ENCODE measurements at places on chromosomes 12 and 14.

GRCh38 chr14:32728526-32728925 is 210.2 kb upstream of the NPAS3 start:
- H3K4me3 ChIP-seq, result no peak overlapping the region
- no peaks in the 10 kb centered on the region for H3K36me3 ChIP-seq
- H3K27ac ChIP-seq, result no peak overlapping the region
- no peaks in the 10 kb centered on the region for H3K4me1 ChIP-seq
- H3K27me3 ChIP-seq, result no peaks in the 10 kb centered on the region

DNA sequence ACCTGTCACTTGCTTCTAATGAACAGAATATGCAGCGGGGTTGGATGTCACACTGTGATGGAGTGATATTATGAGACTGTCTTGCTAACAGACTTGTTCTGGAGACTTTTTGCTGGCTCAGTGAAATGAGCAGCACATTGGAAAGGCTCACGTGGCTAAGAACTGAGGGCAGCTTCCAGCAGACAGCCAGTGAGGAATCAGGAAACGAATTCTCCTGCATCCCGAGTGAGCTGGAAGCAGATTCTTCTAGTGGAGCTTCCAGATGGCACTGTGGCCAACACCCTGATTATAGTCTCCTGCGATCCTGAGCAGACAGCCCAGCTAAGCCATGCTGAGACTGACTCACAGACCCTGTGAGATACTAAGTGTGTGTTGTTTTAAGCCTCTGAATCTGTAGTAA is 16.1 kb upstream of the TSPAN9 start:
- H3K27ac ChIP-seq, result no peak overlapping the region
- peak; percentile 55 for DNase-seq
- no peaks in the 10 kb centered on the region for H3K4me1 ChIP-seq
- H3K4me3 ChIP-seq, result no peak overlapping the region

DNA sequence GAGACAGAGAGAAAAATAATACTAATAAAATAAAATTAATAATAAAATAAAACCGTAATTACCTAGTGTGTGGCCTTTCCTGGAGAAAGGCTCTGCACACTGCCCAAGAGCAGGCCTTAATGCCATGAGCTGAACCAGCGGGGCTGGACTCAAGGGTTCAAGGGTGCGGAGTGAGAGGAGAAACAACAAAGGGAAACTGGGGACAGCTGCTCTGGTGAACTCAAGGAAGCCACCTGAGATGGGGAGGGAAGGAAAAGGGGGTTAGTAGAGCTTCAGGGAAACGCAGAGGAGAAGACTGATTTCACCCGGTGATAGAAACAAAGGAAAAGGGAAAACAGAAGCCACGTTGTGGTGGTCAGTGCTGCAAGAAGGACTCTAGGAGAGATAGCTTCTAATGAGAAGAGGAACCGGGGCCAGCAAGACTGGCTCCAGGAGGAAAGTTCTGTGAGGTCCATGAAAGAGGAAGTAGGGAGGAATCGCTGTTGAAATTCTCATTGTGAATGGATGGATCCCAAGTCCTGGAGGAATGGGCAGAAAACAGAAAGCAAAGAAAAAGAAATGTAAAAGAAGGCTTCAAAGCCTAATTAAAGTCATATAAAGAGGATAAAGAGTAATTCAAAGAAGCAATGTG is 48.3 kb upstream of the BCL2L14 start:
- no peak for DNase-seq
- peaks cover 6% of the 10 kb centered on the region for H3K27me3 ChIP-seq
- H3K27ac ChIP-seq, result no peak overlapping the region
- no peaks in the 10 kb centered on the region for H3K4me1 ChIP-seq

- H3K27me3 ChIP-seq, result no peaks in the 10 kb centered on the region
- peak overlapping the region; percentile 82 for H3K27ac ChIP-seq
- H3K4me3 ChIP-seq, result no peak overlapping the region
Observed at GRCh38 chr12:65631621-65632111, 192.6 kb upstream of the HMGA2 start.

- no peaks in the 10 kb centered on the region for H3K27me3 ChIP-seq
- no peaks in the 10 kb centered on the region for H3K4me1 ChIP-seq
- no peak overlapping the region for H3K4me3 ChIP-seq
- no peak for DNase-seq
- H3K36me3 ChIP-seq, result no peaks in the 10 kb centered on the region
Observed at GRCh38 chr14:24883576-24883975, 166.4 kb downstream of the STXBP6 start.

GRCh38 chr12:132471011-132471857 is 18.7 kb upstream of the FBRSL1 start:
- no peaks in the 10 kb centered on the region for H3K27me3 ChIP-seq
- H3K4me1 ChIP-seq, result no peaks in the 10 kb centered on the region
- no peak overlapping the region for H3K4me3 ChIP-seq
- H3K36me3 ChIP-seq, result no peaks in the 10 kb centered on the region

- no peak overlapping the region for H3K4me3 ChIP-seq
- H3K4me1 ChIP-seq, result no peaks in the 10 kb centered on the region
- no peaks in the 10 kb centered on the region for H3K36me3 ChIP-seq
Observed at GRCh38 chr12:9619411-9620179, 11.9 kb upstream of the KLRB1 start.

DNA sequence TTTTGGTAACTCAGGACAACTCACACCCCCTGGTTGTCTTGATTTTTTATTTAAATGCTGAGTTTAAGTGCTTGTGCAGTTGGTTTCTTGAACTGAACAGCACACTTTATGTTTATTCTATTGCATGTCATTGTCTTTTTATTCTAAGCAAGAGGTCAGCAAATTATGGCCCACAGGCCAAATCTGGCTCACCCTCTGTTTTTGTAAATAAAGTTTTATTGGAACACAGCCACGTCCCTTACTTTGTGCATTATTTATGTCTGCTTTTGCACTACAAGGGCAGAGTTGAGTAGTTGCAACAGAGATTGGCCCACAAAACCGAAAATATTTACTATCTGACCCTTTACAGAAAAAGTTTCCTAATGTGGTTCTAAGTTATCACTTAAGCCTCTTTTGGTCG is 52.3 kb downstream of the SUDS3 start:
- no peaks in the 10 kb centered on the region for H3K4me1 ChIP-seq
- H3K4me3 ChIP-seq, result no peak overlapping the region

DNA sequence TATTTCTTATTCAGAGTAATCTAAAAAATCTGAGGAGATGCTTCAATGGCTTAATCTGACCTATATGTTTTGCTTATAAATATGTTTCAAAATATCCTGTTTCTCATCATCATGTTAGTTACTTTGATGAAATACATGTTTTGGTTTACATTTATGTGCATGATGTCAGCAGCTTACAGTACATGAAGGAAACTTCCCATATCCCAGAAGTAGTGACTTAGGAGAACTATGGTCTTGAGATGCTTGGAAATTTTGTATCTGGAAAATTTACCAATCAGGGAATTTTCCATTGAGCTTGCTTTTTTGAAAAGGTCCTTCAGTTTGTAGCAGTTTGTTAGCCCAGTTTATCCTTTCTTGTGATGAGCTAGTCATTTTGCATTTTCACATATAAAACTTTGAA is 73.3 kb downstream of the RASSF8 start:
- no peaks in the 10 kb centered on the region for H3K36me3 ChIP-seq
- H3K4me3 ChIP-seq, result no peak overlapping the region
- peak; percentile 29 for DNase-seq
- peaks cover 4% of the 10 kb centered on the region for H3K4me1 ChIP-seq

GRCh38 chr12:7155471-7156034 is 25.4 kb downstream of the CLSTN3 start:
- H3K4me3 ChIP-seq, result no peak overlapping the region
- no peak overlapping the region for H3K27ac ChIP-seq
- DNase-seq, result no peak
- no peaks in the 10 kb centered on the region for H3K36me3 ChIP-seq

DNA sequence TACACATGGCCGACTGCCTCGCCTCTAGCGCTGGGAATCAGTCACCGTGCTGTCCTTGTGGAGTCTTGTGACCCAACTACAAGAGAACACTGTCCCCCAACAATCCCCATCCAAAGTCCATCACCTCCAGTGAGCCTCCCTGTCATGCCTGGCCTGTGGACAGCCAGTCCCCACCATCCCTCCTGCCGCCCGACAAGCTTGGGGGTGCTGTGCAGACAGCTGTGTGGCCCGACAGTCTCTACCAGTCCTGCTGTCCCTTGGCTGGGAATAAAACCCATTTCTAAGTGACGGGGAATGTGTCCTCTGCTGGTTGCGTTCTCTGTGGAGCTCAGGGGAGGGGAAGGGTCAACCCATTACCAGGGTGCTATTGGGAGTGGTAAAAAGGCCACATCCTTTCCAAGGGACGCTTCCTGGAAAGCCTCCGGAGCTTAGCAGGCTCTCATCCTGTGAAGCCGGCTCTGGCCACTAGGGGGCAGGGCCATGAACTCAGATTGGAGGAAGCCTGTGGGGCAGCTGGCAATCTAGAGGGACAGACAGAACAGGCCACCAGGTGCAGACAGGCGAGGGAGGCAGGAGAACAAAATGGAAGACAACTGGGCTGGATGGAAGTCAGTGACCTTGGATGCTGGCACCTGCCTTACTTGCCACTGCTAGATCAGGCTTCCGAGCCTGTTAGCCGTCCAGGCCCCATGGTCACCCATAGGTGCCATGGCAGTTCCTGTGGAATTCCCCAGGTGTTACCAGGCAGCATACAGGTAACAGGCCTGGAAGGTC is 12.0 kb upstream of the BLTP3B start:
- no peak overlapping the region for H3K4me3 ChIP-seq
- no peaks in the 10 kb centered on the region for H3K36me3 ChIP-seq
- no peaks in the 10 kb centered on the region for H3K4me1 ChIP-seq
- H3K27ac ChIP-seq, result no peak overlapping the region

- H3K27ac ChIP-seq, result no peak overlapping the region
- H3K36me3 ChIP-seq, result no peaks in the 10 kb centered on the region
- DNase-seq, result peak; percentile 15
- H3K4me1 ChIP-seq, result no peaks in the 10 kb centered on the region
Observed at GRCh38 chr14:34733245-34733644, 18.9 kb upstream of the CFL2 start.

GRCh38 chr12:115426732-115427131 is 742.8 kb upstream of the TBX3 start:
- H3K36me3 ChIP-seq, result no peaks in the 10 kb centered on the region
- no peaks in the 10 kb centered on the region for H3K27me3 ChIP-seq
- no peak overlapping the region for H3K4me3 ChIP-seq

- no peak for DNase-seq
- no peaks in the 10 kb centered on the region for H3K36me3 ChIP-seq
- no peaks in the 10 kb centered on the region for H3K4me1 ChIP-seq
- H3K27me3 ChIP-seq, result no peaks in the 10 kb centered on the region
- H3K27ac ChIP-seq, result no peak overlapping the region
Observed at GRCh38 chr12:42396473-42397259, 70.7 kb downstream of the PPHLN1 start.

DNA sequence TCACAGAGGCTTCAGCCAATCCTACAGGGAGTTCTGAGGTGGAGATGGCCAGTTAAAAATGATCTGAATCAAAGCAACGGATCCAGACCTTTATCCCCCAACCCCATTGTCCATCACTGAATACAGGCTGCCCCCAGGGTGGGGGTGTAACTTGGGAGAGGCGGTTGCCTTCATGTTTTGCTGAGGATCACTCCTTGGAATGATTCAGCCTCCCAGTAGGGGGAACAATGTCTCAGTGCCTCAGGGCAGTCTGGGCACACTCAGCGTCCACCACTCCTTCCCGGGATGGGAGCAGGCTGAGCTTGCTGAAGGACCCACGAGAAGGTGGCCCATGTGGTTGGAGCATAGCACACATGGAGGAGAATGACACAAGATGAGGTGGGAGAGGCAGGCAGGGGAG is 60.2 kb downstream of the RFX4 start:
- DNase-seq, result no peak
- H3K27me3 ChIP-seq, result no peaks in the 10 kb centered on the region
- no peak overlapping the region for H3K4me3 ChIP-seq
- no peaks in the 10 kb centered on the region for H3K4me1 ChIP-seq
- no peak overlapping the region for H3K27ac ChIP-seq

DNA sequence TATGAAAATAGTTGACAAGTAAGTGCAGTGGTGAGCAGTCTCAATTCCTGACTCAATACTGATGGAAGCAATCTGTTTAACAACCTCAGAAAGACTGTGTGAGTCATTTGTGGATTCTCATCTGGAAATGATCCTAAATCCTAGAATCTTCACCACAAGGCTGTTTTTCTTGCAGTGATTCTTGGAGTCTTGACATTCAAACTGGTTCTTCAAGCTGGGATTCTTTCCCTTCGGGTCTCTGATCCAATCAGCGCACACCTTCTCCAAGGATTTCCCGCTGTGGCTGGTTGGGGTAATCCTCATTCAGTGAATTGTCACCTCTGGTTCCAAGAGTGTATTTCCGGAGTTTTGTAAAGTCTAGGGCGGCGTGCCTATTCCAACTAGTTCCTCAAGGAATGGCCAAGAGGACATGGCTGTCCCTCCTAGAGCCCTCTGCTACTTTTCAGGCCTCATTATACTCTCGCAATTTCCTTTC is 37.7 kb upstream of the FOXJ2 start:
- H3K4me1 ChIP-seq, result peaks cover 10% of the 10 kb centered on the region
- H3K4me3 ChIP-seq, result peak overlapping the region; percentile 35
- peak; percentile 95 for DNase-seq
- H3K27ac ChIP-seq, result peak overlapping the region; percentile 89

GRCh38 chr14:89214221-89214965 is 202.6 kb downstream of the FOXN3 start:
- H3K36me3 ChIP-seq, result no peaks in the 10 kb centered on the region
- no peaks in the 10 kb centered on the region for H3K4me1 ChIP-seq
- no peaks in the 10 kb centered on the region for H3K27me3 ChIP-seq
- no peak overlapping the region for H3K4me3 ChIP-seq
- DNase-seq, result peak; percentile 16
- no peak overlapping the region for H3K27ac ChIP-seq

DNA sequence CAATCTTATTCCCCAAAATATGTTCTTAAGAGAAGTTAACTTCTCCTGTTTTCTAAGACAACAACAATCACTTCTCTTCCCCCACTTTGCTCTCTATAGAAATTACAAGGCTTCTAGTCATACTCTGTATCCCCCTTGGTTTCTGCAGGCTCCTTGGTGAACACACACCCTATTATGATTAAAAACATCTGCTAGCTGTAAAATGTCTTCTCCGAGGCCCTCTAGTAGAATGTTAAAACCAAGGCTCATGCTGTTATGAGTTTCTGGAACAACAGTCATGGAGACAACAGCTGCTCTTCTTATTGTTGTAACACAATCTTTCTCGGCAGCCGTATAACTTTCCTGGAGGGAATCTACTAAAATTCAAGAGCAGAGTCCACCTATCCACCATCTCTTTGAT is 397.5 kb upstream of the CCDC196 start:
- DNase-seq, result no peak
- H3K4me3 ChIP-seq, result no peak overlapping the region
- H3K27me3 ChIP-seq, result no peaks in the 10 kb centered on the region
- no peak overlapping the region for H3K27ac ChIP-seq
- no peaks in the 10 kb centered on the region for H3K36me3 ChIP-seq

GRCh38 chr12:79422060-79422812 is 268.5 kb downstream of the PAWR start:
- H3K4me3 ChIP-seq, result no peak overlapping the region
- peak; percentile 36 for DNase-seq
- H3K4me1 ChIP-seq, result peaks cover 9% of the 10 kb centered on the region
- no peak overlapping the region for H3K27ac ChIP-seq
- H3K27me3 ChIP-seq, result no peaks in the 10 kb centered on the region

All from fibroblast of lung (primary cell).